ENCODE measurements at places on chromosomes 6 and 20.
A peak's percentile ranks its signal among the peaks of the same experiment; 100 is the strongest.

DNA sequence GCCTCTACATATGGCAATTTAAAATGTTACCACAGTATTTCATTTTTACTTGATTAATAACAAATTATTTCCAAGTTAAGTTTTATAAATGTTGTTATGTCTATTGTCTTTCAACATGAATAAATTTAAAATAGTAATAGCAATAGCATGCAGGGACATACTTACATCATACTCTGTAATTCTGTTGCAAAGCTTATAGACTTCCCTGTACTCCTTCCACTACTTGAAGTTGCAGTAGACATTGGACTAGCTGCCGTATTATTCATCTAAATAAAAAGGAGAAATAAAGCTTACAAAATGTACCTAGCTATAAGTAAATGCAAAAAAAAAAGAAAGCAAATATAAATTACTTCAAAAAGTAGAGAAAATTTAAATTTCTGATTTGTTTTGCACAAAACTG lies 12.7 kb downstream of the SUPT3H start:
- no peak for DNase-seq

DNA sequence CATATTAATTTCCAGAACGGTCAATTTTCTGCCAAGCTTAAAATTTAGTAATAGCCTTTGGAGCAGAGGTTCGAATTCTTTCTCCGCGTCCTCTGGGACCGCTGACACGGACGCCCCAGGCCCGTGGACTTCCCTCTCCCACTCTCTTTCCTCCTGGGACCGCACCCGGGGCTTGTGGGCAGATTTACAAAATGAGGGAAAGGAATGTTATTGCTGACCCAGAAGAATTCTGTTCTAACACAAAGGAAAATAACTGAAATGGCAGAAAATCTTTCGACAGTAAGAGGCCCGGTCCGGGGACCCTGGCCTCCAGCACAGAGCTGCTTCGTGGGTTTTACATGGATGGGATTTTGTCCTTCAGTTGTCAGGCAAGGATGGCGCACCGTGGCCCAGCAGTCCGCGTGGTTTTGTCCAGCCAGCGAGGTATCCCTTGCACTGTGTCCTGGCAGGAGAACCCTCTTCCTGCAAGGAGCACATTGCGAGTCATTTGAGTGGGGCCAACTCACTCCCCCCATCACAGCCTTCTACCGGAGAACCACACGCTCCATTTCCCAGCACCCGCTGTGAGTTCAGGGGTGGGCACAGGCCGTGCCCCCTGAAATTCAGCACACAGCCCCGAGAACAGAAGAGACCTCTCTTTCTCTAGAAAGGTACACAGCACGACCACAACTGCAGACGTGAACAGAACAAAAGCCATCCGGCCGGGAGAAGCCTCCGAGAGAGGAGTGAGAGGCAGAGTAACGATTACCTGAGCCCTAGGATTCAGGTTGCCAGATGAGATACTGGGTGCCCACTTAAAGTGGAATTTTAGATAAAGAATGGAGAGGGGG lies 106.0 kb upstream of the AFDN start:
- no peak for DNase-seq

DNA sequence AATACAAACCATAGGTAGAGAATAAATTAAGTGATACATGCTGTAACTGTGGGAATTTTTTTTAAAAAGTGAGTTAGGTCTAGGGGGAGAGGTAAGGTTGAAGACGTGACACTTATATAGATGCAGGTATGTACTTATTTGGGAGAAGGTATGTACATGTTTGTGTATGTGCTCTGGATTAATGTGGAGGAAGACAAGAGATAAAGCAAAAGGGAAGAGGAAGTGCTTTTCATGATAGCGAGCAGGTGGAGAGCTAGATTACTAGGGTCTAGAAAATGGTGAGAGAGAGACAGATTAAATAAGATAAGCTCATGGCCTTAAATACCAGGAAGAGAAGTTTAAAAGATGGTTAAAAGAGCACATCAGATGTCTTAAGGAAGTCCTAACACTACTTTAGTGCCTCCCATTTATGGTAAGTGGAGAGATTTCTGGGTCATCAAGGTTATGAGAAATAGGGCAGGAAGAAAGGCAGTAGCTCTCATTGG lies 92.5 kb downstream of the MAN1A1 start:
- no peak for DNase-seq

DNA sequence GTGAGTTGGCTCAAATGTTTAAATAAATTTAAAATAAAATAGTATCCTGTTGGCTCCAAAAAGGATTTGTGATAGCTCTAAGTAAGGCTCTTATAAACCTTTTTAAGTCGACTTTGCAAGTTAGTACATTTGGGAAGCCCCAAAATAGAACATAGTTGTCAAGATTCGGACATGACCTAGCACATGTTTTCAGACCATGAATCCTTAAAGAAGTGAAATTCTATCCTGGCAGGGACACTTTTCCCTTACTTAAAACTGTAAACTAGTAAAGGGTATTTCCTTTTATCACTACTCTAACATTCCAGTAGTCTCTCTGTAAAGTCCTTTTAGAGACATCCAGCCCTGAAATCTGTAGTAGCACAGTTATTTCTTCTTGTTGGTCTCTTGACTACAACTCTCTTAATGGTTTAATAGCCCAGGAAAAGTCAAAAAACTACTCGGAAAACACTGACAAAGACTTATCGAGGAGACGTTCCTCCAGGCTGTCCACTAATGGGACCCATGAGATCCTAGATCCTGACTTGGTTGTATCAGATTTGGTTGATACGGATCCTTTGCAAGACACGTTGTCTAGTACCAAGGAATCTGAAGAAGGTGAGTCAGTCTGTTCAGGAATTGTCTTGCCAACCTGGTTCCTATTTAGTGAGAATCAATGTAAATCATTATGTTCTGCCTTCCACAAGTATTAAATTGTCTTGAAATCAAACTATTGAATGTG lies 83.6 kb downstream of the SCAND1 start:
- no peak for DNase-seq

DNA sequence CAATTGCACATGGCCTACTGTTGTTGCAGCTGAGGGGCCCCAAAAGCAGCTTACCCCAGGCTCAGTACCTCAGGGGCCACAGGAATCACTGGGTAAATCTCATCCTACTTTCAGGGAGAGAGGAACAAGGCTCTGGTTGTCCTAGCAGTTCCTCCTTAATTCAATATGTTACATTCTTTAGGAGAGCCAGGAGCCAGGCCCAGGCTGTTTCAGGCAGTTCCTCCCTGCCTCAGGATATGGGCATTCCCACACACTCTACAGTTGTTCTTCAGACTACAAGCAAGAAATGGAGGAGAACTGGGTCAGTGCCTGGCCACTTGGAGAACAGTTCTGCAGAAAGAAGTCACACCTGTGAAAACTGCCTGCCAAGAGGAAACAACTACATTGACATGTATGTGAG lies 9.6 kb upstream of the BTN3A2 start:
- DNase-seq: no peak

- DNase-seq: no peak
These were observed 85.3 kb upstream of the TIAM2 start for GRCh38 chr6:154909821-154910220.

GRCh38 chr20:10676518-10676917 lies 2.7 kb upstream of the JAG1 start:
- no peak for DNase-seq

DNA sequence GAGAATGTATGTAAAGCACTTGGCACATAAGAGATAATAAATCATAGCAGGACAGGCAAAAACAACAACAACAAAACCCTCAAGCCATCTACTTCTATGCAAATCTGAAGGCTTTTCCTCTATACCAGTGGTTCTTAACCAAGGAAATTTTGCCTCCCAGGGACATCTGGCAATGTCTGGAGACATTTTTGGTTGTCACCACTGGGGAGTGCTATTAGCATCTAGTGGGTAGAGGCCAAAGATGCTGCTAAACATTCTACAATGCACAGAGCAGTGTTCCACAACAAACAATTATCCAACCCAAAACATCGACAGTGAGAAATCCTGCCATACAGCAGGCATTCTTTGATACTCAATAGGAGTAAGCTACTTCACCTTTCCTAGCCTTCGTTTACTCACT lies 28.2 kb downstream of the NDRG3 start:
- DNase-seq: no peak

DNA sequence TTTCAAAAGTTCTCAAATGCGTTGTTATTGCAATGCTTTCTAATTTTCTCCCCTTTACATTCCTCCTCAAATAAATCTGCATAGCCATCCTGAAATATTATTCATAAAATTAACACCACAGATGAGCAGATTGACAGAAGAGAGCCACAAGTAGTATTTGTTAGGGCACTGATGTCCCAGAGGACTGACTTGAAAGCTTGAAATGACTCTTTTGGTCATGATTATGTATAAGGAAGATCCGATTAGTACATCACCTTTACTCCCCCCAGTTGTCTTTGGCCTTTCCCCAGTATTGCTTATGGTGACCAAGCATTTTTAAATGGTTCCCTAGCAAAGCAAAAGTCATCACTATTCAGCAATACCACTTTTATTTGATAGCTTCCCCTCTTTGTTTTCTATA lies 187.6 kb downstream of the ADAT2 start:
- DNase-seq: no peak

DNA sequence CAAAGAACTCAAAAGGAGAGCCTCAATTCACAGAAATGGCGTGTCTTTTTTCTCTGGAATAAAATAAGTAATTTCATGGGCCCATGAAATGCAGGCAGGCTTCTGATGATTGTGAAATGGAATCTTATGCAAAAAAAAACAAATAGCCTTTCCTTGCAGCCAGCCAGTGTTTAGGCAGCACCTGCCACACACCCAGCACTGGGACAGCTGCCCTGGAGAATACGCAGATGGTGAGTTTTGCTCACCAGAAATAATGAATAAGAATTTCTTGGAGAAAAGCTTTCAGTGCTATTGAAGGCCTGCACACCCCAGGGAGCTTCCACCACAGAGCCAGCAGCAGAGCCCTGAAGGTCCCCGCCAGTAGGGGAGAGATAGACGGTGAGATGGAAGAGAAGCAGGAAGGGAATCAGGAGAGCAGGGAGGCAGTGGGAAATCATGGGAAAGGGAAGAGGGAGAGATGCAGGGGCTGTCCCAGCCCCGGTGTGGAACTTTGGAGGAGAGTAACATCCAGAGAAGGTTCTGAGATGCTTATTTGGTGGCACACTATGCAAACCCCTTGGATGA lies 54.9 kb downstream of the PXDC1 start:
- DNase-seq: no peak

- DNase-seq: no peak
These were observed 12.3 kb downstream of the CST5 start for GRCh38 chr20:23867152-23867776.

DNA sequence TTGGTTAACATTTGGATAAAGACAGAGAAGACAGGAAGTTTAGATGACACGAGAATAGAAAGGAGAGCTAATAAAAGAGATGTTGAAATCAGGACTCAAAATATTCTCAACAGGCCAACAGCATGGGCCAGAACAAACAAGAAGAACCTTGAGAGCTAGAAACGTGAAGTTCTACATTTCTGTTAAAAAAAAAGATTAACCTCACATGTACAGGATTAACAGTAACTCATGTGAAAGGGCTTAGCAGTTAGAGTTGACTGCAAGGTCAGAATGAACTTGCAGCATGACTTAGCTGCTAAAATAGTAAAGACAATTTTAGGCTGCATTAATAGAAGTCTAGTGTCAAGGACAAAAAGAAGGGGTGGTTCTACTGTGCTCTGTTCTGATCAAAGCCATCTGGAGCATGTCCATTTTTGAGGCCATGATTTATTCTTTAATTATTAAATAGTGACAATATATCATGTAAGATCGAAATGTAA lies 331.1 kb upstream of the HSF2 start:
- no peak for DNase-seq

DNA sequence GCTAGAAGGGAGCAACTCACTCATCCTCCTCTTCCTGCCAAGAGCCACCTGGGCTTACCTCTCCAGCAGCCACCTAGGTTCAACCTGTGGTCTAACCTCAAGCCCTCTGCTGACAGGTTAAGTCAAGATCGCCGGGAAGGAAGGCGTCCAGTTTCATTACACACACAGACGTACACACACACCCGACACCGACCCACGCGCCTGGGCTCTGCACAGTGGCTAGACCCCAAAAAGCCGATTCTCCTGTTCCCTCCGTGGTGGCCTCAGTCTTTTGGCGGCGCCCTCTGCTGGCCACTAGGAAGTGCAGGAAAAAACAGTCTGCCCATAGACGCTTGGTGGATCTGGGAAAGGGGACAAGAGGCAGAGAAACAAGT lies 52.8 kb downstream of the MRPL14 start:
- DNase-seq: peak; percentile 24

DNA sequence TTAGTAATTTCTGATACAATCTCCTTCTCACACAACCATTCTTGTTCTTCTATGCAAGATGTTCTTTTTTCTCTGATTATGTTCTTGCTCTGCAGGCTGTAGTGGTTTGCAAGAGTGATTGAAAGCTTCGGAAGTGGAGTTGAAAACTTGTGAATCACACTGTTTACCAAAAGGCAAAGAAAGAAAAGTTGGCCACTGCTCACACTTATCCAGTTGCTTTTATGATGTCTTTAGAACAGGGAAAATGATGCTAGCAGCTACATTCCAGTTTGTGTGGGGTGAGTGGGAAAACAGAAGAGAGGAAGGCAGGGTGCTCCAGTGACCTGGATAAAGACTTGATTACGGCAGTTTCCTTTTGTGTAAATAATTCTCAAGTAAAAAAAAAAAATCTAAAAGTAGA lies 583.3 kb downstream of the TENT5A start:
- DNase-seq: no peak

DNA sequence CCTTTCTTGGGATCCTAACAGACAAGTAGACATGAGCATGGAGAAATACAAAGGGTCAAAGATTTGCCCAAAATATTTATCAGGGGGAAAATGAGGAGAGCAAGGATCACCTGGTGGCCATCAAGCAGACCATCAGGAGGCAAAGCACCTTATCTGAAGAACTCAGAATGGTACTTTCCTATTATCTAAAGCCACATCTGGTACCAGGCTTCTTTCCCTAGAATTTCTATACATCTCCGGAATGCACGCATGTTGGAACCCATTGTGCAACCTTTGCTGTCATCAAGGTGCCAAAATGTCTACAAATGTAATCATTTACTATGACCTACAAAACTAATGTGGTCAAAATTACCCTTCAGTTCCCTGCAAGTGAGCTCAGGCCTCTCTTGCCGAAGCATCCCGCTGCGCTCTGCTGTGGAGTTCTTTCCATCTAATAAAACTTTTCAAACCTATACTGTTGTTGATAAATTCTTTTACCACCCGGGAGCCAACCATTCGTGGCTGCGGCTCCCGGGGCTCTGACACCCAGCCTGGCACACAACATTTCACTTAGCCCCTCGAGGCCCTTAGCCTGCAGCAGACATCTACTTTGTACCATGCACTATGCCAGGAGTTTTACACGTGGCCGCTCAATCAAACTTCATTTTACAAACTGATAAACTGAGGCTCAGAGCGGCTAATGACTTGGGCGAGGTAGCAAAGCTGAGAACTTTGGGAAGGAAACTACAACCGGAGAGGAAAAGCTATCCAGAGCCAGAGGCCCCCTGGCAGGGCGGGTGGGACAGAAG lies 3.8 kb upstream of the CPXM1 start:
- no peak for DNase-seq

GRCh38 chr6:147081076-147081609 lies 123.1 kb upstream of the STXBP5 start:
- DNase-seq: no peak

All from stimulated activated CD8-positive, alpha-beta memory T cell treated with anti-CD3 and anti-CD28 coated beads, Interleukin-4, amount 100 ng/mL, for 1 hour (primary cell).